NCI-H2081 (cell line): ENCODE measurements at places on chromosomes 2 and 18.

GRCh38 chr2:177246000-177246399, 18.5 kb downstream of the NFE2L2 start:
- DNase-seq: no peak

DNA sequence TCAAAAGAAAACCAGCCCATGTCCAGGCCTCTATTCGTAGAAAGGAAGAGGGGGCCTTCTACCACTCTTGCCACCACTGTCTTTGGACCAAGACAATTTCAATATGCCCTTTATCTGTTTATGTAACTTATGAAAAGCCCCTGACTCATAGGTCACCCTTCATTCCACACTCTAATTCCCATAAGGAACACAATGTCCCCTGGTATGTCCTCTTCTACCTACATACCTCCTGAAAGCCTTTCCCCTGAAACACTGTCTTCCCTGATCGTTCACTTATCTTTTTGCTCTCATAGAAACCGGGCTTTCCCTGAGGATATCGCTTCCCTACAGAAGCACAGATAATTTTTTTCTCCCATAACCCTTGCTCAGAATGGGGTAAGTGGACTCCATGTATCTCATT, 13.3 kb downstream of the EIF2AK3 start:
- DNase-seq: no peak

DNA sequence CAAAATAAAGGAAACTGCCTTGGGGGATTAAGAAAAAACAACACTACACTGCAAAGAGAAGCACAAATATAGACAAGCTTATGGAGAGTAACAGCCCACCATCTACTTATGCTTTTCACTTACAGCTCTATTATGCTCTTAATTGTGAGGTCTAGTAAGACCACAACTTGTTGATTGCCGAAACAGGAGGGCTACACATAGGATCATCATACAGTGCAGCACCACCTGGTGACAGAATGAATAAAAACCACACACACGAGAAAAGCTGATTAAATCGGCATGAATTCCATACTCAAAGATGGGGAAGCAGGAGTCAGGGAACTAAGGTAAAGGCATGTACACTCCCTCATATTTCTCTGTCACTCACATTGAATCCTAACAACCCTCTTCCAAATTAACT, 259.2 kb downstream of the IKZF2 start:
- DNase-seq: peak; percentile 8

- peak; percentile 90 for DNase-seq
Observed at GRCh38 chr2:45469314-45470099, 141.6 kb downstream of the SRBD1 start.

- DNase-seq: no peak
Observed at GRCh38 chr18:55102958-55103456, 143.7 kb upstream of the CCDC68 start.

DNA sequence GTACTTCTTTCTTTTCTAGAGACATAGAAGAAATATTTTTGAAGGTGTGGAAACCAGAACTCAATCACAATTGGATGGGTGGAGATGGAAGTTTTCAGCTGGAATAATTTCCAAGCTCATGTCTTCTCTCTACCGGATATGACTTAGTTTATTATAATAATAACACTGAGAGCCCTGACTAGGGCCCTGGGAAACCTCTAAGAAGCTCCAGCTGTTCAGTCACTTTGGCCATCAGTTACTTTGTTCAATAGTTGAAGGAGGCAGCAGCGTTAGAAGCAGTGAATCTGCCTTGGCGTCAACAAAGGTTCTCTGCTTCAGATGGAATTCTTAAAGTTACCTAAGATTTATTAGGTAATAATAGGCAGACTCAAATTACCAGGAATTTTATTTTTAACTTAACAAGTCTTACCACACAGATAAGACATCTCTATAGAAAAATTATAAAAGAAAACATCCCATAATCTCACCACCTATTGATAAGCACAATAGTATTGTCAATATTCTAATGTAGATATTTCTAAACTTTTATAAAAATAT, 293.8 kb upstream of the CHAC2 start:
- DNase-seq: no peak

DNA sequence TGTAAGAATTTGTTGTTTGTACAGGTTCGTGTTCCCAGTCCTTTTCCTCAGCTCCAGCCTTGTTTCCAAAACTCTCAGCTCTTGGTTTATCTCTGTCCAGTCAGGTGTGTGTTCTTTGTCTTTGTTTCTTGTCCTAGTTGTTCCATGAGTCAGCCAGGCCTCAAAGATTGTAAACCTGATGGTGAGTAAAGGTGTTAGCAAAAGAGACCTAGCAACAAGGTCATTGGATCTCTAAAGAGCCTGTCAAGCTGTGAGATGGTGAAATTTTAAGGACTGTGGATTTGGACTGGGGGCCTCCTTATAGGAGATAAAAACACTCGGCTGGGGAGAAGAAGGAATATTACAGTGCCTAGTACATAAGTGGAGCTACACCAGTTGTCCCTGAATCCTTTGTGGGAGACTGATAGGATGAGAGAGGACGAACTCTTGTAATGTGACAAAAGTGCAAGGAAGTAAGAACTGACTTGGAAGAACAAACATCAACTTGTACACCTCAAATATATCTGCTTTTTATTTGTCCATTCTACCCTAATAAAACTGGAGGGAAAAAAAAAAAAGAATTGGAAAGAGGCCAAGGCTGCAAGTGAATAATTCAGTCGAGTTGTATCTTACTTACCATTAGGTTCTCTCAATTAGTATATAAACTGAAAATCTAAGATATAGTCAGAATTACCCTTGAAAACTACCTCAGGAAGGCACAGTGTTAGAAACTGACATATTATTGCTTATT, 37.2 kb downstream of the ITGA6 start:
- no peak for DNase-seq

GRCh38 chr2:224930124-224930523, 112.1 kb downstream of the DOCK10 start:
- DNase-seq: no peak

DNA sequence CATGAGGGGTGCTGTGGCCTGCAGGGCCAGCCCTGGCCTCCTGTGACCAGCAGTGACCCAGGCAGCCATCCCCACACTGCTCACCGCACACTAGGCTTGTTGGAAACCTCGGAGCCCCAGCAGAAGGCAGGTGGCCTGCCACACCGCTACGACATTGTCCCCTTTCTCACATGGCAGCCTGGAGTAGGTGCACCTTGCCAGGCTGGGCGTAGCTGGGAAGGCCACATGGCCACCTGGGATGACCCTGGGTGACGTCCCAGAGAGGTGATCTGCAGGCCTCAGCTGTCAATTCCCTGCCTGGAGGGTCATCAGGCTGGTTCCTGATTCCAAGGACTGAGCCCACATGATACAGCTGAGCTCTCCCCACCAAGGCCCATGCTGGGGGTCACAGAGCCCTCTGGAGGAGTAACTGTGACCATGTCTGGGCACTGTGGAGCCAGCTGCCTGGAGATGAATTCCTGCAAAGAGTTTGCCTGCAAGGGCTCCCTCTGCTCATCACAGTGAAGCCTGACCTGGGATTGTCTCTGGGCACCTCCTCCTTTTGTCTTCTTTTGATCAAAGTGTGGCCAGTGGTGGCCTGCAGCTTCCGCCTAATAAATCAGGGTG, 119.6 kb upstream of the OTOS start:
- DNase-seq: no peak
